Activated T-cell treated with anti-CD3 and anti-CD28 coated beads, Interleukin-2, amount 50 U/mL, for 72 hours (primary cell): ENCODE measurements at places on chromosomes 3 and 15. TPM values are rescaled to one million over a fixed set of nuclear protein-coding genes. Genes with fewer than 3 reads are reported as not detected.

DNA sequence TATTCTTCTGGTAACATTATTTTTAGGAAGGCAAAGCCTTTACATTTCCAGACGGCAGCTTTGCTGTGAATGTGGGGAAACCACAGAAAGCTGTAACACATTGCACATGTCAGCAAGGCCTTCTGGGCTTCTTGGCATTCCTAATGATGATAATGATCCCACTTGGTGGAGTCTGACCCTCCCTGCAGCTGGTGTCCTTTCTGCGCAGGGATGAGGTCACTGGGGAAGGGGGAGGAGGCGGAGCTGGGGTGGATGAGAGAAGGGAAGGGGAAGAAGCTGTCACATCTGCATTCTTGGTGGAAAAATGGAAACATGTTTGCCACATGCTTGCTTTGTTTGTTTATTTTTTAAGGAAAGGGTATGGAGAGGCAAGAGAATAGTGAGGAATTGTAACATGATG, 68.6 kb downstream of the FILIP1L start:
- no peaks in the 10 kb centered on the region for H3K36me3 ChIP-seq
- H3K27ac ChIP-seq, result peak overlapping the region; percentile 55
- DNase-seq, result no peak
- H3K4me3 ChIP-seq, result no peak overlapping the region
- peaks cover 20% of the 10 kb centered on the region for H3K4me1 ChIP-seq

GRCh38 chr3:26714485-26714884, 91.9 kb downstream of the LRRC3B start:
- no peak overlapping the region for H3K27ac ChIP-seq
- no peak for DNase-seq
- H3K36me3 ChIP-seq, result no peaks in the 10 kb centered on the region
- H3K4me3 ChIP-seq, result no peak overlapping the region
- H3K4me1 ChIP-seq, result no peaks in the 10 kb centered on the region

DNA sequence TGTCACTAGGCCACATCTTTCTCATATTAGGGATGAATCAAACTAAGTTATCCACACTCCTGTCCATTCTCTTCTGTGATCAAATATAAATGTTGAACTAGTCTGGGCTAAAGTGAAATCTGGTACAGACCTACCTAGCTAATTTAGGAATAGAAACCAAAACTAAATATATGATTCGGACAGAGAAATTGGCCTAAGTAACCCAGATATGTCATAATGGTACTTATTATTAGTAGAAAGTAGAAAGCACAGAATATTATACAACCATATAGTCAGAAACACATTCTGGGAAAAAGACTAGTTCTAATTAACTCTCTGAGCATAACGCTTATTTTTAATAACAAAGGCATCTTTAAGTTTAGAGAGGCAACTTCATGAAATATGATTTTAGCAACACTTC, 389.0 kb downstream of the LSAMP start:
- H3K27ac ChIP-seq, result no peak overlapping the region
- no peaks in the 10 kb centered on the region for H3K27me3 ChIP-seq
- H3K36me3 ChIP-seq, result peaks cover 2% of the 10 kb centered on the region
- H3K4me3 ChIP-seq, result no peak overlapping the region
- no peaks in the 10 kb centered on the region for H3K4me1 ChIP-seq

- no peaks in the 10 kb centered on the region for H3K4me1 ChIP-seq
- peaks cover 6% of the 10 kb centered on the region for H3K27me3 ChIP-seq
- H3K36me3 ChIP-seq, result no peaks in the 10 kb centered on the region
- H3K27ac ChIP-seq, result no peak overlapping the region
- no peak for DNase-seq
Observed at GRCh38 chr3:146382386-146382785, 87.0 kb downstream of the PLSCR2 start.

DNA sequence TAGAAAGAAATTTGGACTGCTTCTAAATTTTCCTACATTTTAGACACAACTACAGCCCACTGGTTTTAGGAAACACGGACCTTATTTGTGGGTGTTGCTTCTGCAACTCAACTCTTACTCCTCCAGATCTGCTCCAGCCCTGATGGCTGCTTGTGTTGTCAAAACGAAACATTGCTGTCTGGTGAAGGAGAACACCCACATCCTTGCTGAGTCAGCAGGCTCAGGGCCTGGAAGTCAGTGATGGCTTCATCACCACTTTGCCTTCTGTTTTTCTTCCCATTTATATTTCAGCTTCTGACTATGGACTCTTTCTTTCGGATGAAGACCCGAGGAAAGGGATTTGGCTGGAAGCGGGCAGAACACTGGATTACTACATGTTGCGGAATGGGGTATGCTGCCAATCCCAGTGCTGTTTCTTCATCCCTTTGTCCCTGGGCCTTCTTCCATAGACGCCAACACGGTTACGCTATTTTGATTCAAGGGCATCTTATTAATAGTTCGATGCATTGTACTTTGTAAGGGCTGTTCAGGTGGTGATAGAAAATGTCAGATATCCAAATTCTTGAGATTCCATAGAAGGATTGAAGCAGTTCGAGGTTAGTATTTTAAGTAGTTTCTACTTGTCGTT, 392.6 kb upstream of the TPM1 start:
- H3K4me3 ChIP-seq, result no peak overlapping the region
- H3K36me3 ChIP-seq, result peaks cover 2% of the 10 kb centered on the region
- peaks cover 6% of the 10 kb centered on the region for H3K27me3 ChIP-seq
- H3K27ac ChIP-seq, result no peak overlapping the region

GRCh38 chr3:3919316-3919715, 120.1 kb downstream of the LRRN1 start:
- no peak overlapping the region for H3K4me3 ChIP-seq
- no peaks in the 10 kb centered on the region for H3K27me3 ChIP-seq
- H3K27ac ChIP-seq, result no peak overlapping the region
- DNase-seq, result no peak
- no peaks in the 10 kb centered on the region for H3K36me3 ChIP-seq
- H3K4me1 ChIP-seq, result no peaks in the 10 kb centered on the region

The ALDH1L1 gene
- total RNA-seq, result 0.48 TPM

DNA sequence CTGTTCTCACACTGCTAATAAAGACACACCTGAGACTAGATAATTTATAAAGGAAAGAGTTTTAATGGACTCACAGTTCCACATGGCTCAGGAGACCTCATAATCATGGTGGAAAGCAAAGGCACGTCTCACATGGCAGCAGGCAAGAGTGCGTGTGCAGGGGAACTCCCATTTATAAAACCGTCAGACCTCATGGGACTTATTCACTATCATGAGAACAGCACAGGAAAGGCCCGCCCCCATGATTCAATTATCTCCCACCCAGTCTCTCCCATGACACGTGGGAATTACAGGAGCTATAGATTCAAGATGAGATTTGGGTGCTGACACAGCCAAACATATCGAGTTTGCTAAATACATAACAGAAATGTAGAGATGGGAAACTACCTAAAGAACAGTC, 39.5 kb upstream of the DGKG start:
- H3K27me3 ChIP-seq, result peaks cover 25% of the 10 kb centered on the region
- H3K4me3 ChIP-seq, result no peak overlapping the region
- no peaks in the 10 kb centered on the region for H3K36me3 ChIP-seq
- no peak for DNase-seq
- H3K4me1 ChIP-seq, result no peaks in the 10 kb centered on the region

- no peak overlapping the region for H3K27ac ChIP-seq
- H3K4me1 ChIP-seq, result peaks cover 9% of the 10 kb centered on the region
- H3K27me3 ChIP-seq, result peaks cover 20% of the 10 kb centered on the region
- no peak for DNase-seq
- H3K36me3 ChIP-seq, result no peaks in the 10 kb centered on the region
Observed at GRCh38 chr3:150870406-150870805, 34.8 kb downstream of the MINDY4B start.

DNA sequence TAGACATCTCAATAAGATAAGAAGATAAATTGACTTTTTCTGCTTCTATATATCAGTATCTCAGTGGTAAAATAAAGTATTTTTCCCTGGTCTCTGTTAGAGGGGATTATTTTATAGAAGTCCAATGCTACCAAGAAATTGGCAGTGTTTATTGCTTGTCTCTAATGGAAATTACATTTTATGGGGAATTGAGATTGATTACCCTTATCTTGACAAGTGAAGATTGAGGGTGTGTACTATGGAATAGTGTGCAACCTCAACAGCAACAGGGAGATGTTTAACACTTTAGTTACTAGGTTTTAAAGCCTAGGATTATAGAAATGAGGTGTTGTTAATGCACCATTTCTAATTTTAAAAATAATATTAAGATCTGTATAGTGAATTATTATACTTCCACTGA, 154.8 kb upstream of the ROBO1 start:
- no peak overlapping the region for H3K4me3 ChIP-seq
- H3K4me1 ChIP-seq, result no peaks in the 10 kb centered on the region
- H3K36me3 ChIP-seq, result no peaks in the 10 kb centered on the region
- DNase-seq, result no peak
- H3K27ac ChIP-seq, result no peak overlapping the region

DNA sequence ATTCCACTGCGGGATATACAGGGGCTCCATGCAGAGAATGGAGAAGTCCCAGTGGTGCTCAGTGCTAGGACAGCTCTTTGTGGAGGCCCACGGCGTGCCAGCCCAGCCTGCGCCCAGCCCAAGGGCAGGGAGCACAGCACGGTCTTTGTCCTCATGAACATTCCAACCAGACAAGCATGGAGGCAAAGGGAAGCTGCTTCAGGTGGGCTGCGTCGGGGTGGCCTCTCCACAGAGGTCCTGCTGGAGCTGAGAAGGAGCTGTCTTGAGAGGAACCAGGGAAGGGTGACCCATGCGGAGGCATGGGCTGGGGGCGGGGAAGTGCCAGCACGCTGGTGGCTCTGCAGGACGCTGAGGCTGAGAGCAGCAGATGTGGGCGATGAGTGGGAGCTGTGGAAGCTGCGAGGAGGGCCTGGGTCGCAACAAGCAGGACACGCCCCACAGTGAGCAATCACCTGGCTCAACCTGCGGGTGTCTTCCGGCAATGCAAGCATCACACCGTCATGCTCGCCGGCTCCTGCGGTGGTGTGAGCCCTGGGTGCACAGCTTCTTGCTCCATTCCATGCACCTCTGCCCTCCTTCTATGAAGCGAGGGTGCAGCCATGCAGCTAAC, 14.0 kb upstream of the KLF15 start:
- H3K4me1 ChIP-seq, result no peaks in the 10 kb centered on the region
- no peak for DNase-seq
- H3K27me3 ChIP-seq, result no peaks in the 10 kb centered on the region
- no peaks in the 10 kb centered on the region for H3K36me3 ChIP-seq

GRCh38 chr3:71549951-71550350, 33.6 kb downstream of the FOXP1 start:
- no peak for DNase-seq
- H3K27me3 ChIP-seq, result no peaks in the 10 kb centered on the region
- no peak overlapping the region for H3K4me3 ChIP-seq
- H3K36me3 ChIP-seq, result no peaks in the 10 kb centered on the region
- H3K4me1 ChIP-seq, result peaks cover 4% of the 10 kb centered on the region

GRCh38 chr15:59190291-59190690, 16.4 kb upstream of the LDHAL6B start:
- no peak for DNase-seq
- H3K4me3 ChIP-seq, result no peak overlapping the region
- H3K27me3 ChIP-seq, result peaks cover 10% of the 10 kb centered on the region
- no peak overlapping the region for H3K27ac ChIP-seq

- DNase-seq, result no peak
- H3K4me3 ChIP-seq, result no peak overlapping the region
- no peaks in the 10 kb centered on the region for H3K27me3 ChIP-seq
- no peaks in the 10 kb centered on the region for H3K4me1 ChIP-seq
- no peak overlapping the region for H3K27ac ChIP-seq
- peaks cover 3% of the 10 kb centered on the region for H3K36me3 ChIP-seq
Observed at GRCh38 chr3:83438188-83438587, 1520.6 kb upstream of the CADM2 start.

DNA sequence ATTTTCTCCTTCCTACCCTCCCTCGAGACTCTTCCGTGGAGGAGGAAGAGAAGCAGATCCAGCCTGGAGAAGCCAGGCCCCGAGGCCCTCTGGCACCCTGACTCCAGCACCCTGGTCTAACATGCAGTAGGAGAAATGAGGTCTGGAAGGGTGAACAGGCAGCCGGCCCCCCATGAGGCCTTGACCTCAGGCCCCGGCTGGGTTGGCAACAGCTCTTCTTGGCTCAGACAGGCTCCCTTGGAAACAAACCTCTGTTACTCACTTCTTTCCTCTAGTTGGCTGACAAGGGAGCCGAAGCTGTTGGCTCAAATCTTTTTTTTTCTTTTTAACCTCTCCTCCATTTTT, 73.4 kb downstream of the CPN2 start:
- H3K4me3 ChIP-seq, result no peak overlapping the region
- peak overlapping the region; percentile 36 for H3K27ac ChIP-seq
- H3K27me3 ChIP-seq, result no peaks in the 10 kb centered on the region
- H3K36me3 ChIP-seq, result no peaks in the 10 kb centered on the region
- peaks cover 5% of the 10 kb centered on the region for H3K4me1 ChIP-seq
- no peak for DNase-seq

The DZIP1L gene
- 0.23 TPM for total RNA-seq

The GOLGA6C gene
- total RNA-seq, result not detected

- no peak for DNase-seq
- peaks cover 9% of the 10 kb centered on the region for H3K4me1 ChIP-seq
- H3K27me3 ChIP-seq, result peaks cover 8% of the 10 kb centered on the region
- H3K27ac ChIP-seq, result no peak overlapping the region
- no peaks in the 10 kb centered on the region for H3K36me3 ChIP-seq
Observed at GRCh38 chr15:39357480-39358268, 223.2 kb upstream of the THBS1 start.

DNA sequence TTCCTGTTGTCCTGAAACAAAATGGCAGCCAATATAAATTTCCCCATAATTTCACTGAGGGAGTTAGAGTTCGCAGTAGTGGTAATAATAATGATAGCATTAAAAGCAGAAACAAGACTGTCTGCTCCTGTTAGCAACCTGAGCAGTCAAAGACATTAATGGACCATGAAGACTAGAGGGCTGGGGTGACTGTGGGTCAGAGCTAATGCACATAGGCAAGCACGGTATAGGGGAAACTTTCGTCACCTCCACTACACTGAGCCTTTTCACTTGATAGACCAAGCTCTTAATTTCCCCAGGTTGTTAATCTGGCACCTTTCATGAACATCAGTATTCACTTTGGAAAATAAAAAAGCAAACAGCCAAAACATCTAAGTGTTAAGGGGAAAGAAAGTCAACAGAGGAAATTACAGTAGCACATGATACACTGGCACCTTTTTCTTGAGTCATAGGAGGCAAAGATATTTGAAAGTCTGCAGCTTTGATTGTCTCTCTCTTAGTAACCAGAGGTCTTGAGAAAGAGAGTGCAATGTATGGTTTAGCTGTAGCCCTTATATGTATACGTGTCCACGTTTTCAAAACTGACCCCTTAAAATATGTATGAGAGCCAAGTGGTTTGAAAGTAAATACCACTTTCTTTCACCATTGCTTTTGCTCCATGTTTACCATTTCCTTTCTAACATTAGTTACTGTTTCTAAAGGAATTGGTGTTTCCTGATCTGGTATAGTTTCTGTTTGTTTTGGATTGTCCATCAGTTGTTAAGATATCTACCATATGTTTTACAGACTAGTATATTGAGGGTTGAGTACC, 104.8 kb downstream of the FILIP1L start:
- no peaks in the 10 kb centered on the region for H3K4me1 ChIP-seq
- H3K27me3 ChIP-seq, result no peaks in the 10 kb centered on the region
- H3K4me3 ChIP-seq, result no peak overlapping the region
- DNase-seq, result no peak

GRCh38 chr15:65032801-65033537, 3.5 kb upstream of the MTFMT start:
- H3K4me3 ChIP-seq, result peak overlapping the region; percentile 43
- H3K36me3 ChIP-seq, result peaks cover 3% of the 10 kb centered on the region
- peaks cover 22% of the 10 kb centered on the region for H3K4me1 ChIP-seq
- no peak overlapping the region for H3K27ac ChIP-seq
